Spinal cord (tissue), 10 donors: ENCODE measurements at places on chromosomes 11 and 22. TPM values are rescaled to one million over a fixed set of nuclear protein-coding genes. Genes with fewer than 3 reads are reported as not detected.

- DNase-seq: peak; percentile 73
These were observed 12.6 kb upstream of the NECTIN1 start for GRCh38 chr11:119741369-119742262.

DNA sequence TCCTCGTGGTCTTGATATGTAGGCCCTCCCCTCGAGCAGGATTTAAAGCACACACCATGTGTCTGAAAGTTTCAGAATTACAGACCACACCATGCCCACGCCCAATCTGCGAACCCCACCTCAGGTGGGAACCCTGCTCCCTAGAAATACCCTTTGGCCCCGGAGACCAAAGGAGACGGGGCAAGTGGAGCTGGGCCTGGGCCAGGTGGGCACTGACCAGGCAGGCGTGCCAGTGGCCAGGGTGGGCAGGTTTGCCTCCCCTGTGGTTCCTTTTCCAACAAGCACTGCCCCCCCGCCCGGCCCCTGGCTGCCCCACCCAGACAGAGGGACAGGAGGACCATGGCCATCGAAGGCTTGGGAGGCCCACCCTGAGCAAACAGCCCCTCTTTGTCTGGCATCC, 400.4 kb downstream of the TBC1D22A start:
- DNase-seq: no peak

- DNase-seq: no peak
These were observed 2.4 kb downstream of the FADS2 start for GRCh38 chr11:61830237-61831105.

GRCh38 chr11:9718147-9718546, 54.3 kb downstream of the SWAP70 start:
- DNase-seq: no peak

GRCh38 chr11:38019072-38019775, 1421.2 kb upstream of the RAG2 start:
- no peak for DNase-seq

GRCh38 chr11:121930004-121930965, 185.7 kb downstream of the BLID start:
- DNase-seq: peak; percentile 81

The ACAT1 gene
- 112 TPM for total RNA-seq

The RAPSN gene
- total RNA-seq: 0.11 TPM

The DBX1 gene
- total RNA-seq: not detected

The SEPTIN5 gene
- total RNA-seq: 82.9 TPM

The TECTA gene
- total RNA-seq: 2.1 TPM
